HEK293T (cell line): ENCODE measurements at places on chromosomes 16 and 17.

DNA sequence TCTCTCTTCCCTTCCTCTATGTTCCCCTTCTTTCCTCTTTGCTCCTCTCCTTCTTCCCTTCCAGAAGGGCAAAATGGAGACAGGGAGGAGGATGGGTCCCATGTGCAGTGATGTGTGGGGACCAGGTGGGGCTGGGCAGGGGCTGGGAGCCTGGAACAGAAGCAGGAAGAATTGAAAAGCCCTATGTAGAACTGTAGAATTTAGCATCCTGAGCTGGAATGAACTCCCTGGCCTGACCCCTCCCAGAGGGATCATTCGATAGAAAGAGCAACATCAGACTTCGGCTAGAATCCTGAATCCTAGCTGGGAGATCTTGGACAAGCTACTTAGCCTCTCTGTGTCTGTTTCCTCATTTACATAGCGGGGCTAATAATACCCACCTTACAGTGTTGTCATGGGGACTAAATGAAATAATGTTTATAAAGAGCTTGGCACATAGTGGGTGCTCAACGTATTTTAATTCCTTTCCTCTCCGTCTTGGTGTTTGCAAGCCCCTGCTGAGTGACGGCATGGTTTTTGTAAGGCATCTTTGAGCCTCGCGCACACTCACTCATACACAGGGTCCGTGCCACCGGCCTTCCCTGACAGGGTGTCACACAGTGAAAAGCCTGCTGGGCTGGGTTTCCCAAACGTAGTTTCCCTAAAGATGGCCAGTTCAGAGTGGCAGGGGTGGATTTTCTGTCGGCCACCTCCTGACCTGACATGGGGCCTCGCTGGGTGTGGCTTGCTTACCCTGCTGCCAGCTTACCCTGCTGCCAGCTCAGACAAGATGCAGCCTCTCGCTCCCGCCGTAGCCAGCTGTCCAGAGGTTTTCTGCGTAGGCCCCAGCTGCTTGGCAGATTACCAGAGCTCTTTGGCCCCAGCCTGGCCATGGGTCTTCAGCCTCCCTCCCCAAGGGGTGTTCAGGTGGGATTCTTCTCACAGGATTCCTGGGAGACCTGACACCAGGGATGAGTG, 6.1 kb upstream of the ARHGAP23 start:
- no peak for DNase-seq

- DNase-seq, result no peak
These were observed 19.7 kb downstream of the CDC42EP4 start for GRCh38 chr17:73292031-73292531.

GRCh38 chr16:57883953-57884654, 81.8 kb upstream of the KIFC3 start:
- DNase-seq, result no peak

GRCh38 chr16:85157813-85158742, 45.8 kb upstream of the CIBAR2 start:
- no peak for DNase-seq

- DNase-seq, result peak; percentile 79
These were observed 22.2 kb upstream of the PEMT start for GRCh38 chr17:17613708-17614114.

GRCh38 chr17:37713624-37714023, 31.2 kb downstream of the HNF1B start:
- DNase-seq, result no peak

DNA sequence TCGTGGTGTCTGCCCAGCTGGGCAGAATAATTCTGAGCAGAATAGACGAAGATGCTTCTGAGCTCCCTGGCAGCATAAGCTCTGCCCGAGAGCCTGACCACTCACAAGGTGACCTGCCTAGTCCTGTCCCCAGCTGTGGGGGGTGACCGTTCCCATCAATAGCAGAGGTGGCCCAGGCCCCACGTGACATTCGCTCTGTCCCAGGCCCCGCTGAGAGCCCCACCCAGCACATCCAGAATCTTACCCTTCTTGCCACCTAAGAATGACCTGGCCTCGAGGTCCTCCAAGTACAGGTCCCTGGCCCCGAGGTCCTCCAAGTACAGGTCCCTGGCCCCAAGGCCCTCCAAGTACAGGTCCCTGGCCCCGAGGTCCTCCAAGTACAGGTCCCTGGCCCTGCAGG, 695 bp upstream of the TMEM204 start:
- no peak for DNase-seq

DNA sequence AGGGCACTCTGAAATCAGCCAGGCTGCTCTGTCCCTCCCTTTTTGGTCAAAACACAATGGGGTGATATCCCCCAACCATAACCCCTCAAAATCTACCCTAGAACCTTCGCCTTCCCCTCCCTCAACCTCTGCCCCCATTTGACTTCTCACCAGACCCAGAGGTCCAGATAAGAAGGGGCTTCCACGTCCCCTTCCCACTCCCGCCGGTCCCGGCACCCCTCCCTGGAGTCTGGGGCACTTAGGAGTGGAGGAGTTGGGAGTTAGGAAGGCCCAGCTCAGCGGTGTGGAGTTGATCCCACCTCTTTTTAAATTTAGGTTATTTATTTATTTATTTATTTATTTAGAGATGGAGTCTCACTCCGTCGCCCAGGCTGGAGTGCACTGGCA, 619 bp upstream of the TMEM92 start:
- no peak for DNase-seq
